Skin of body (tissue), 3 donors: ENCODE measurements at places on chromosomes 11 and 22. TPM values are rescaled to one million over a fixed set of nuclear protein-coding genes. Genes with fewer than 3 reads are reported as not detected.
A peak's percentile ranks its signal among the peaks of the same experiment; 100 is the strongest.

Gene PRR5
- total RNA-seq = 10.1 TPM

- DNase-seq = peak; percentile 58
These were observed 236.7 kb downstream of the TTC28 start for GRCh38 chr22:28442711-28443525.

Gene THY1
- total RNA-seq = 25.1 TPM

Gene HEPHL1
- total RNA-seq = 4.9 TPM

- DNase-seq = no peak
These were observed at the start of gene FOLR2 for GRCh38 chr11:72216638-72217037. Gene FOLR2 (plus strand): TSS chr11:72216794. CDS start chr11:72218585, 1,791 bp downstream.

DNA sequence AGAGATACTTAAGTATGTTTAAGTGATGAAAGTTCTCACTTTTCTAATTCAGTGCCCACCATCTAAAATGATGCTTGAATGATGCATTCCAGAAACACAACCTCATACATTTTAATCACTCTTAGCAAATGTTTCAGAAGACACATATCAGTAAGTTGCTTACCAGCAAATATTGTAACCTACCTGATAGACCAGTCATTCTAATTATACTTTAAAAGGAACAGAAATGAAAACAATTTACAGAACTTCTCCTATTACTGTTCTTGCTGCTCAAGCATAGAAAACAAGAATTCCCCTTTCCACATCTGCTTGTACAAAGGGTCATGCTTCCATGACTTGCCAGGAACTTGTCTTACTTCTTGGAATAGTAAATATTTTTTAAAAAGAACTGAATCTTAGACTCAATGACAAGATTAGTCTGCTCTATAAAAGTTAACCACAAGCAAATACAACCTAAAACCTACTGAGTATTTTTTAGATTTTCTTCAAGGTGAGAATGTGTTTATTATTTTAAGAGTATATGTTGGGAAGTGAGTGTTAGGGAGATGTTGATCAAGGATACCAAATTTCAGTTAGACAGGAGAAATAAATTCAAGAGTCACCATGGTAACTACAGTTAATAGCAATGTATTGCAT, 82.0 kb upstream of the SC5D start:
- no peak for DNase-seq

Gene RFPL3
- not detected for total RNA-seq

DNA sequence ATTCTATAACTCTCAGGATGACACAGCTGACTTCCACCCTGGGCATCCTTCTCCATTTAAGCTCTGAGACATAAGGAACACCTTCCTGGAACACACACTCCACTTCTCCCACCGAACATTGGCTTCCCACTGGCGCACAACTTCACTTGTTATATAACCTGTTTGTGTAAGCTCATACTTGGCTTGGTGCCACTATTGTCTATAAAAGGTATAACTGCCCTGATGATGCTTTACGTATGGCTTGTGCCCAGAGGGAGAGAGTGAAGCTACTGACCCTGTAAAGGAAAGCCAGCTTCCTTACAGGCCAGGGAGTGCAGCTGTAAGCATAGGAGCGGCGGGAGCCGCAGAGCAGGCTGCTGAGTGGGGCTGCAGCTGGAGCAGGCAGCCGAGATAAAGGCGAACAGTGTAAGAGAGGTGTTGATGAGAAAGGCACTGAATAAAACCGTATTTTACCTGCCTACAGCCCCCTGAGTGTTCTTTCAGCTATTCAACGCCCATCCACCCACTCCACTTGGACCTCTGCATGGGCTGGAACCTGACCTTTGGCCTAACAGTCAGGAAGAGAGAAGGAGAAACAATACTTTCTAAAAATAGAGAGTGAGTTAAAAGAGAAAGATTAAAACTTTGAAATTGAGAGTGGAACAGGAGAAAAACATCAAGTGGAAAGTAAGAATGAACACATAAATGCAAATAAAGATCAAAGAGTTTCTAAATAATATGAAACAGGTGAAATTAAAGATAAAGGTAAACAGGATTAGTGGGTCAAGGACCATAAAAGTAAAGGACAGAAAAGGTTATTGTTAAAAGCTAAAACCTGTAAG, 252.1 kb upstream of the ARHGAP42 start:
- no peak for DNase-seq

Gene SCN4B
- 3.1 TPM for total RNA-seq

- DNase-seq = no peak
These were observed at the start of gene BARX2 for GRCh38 chr11:129375751-129376657. Gene BARX2 (plus strand): TSS chr11:129375848. CDS start chr11:129376036, 188 bp downstream.

Gene FGF3
- 0.30 TPM for total RNA-seq

DNA sequence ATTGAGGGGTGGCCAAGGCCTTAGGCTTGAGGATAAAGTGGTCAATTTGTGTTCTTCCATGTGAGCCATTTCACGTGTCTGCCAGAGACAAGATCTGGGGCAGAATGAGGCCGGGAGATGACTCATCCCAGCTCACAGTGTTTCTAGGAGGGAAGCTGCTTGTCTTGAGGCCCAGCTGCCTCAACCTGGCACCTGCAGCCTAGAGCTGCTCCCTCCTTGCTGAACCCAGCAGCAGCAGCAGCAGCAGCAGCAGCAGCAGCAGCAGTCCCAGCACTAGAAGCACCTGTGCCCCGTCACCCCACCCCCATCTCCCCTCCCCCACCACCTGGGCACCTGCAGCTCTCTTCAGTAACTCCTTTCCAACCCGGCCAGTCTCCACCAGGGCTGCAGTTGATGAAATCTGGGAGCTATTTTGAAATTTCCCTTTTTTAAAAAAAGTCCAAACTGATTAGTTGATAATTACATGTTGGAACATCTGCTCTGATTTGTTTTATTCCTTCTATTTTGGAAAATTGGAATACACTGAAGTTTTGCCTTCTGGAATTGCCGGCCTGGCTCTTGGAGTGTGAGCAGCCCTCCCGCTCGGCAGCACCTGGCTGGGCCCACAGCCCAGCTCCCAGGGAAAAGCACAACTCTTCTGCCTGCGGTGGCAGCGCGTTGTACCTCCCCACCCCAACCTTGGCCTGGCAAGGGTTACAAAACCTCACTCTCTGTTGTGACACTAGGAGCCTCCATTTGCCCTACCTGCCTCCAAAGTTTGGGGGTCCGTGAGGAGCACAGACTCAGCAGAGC, 143.5 kb downstream of the NXPE2 start:
- DNase-seq = no peak

GRCh38 chr11:9787981-9788521, 124.2 kb downstream of the SWAP70 start:
- no peak for DNase-seq

DNA sequence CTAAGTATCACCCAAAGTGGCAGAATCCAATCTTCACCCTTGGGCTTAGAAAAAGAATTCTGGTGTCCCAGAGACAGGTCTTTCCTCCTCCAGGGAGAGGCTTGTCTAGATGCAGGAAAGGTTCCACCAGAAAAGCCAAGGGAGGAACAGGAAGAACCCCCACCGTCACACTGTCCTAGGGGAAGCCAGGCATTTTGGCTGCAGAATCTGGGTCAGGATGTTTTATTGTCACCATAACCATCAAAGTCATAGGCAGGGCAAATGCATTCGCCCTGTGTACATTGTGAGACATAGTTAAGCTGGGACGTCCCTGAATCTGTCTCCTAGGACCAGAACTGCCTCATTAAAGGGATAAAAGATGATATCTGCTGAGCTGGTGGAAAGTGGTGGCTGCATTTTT, 590.5 kb downstream of the OPCML start:
- DNase-seq = no peak

Gene ISX
- total RNA-seq = not detected

DNA sequence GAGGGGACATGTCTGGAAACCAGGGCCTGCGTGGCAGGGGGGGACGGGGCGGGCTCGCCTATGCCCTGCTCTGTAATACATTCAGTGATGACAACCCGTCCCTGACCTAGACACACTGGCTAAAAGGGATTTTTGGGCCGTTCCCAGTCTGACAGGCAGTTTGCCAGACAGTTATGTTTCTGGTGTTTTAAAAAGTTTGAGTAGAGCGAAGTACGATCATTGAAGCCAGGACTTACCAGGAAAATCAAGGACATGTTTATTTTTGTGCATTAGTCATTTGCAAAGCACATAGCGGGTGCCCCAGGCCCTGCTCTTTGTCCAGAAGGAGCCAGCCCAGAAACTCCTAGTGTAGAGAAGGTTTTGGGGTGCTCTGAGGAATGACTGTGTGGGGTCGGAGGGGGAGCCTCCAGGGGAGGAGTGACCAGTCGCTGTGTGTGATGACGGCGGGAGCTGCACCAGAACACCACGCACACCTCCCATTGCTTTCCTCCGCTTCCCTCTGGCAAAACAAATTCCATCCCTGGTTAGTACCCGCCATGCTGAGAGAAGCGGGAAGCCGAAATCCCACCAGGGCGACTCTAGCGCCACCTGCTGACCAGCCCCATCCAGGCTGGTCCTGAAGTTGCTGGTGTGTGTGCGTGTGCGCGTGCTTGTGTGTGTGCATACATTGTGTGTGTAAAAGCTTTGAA, 50.8 kb downstream of the FBLN1 start:
- DNase-seq = peak; percentile 65

DNA sequence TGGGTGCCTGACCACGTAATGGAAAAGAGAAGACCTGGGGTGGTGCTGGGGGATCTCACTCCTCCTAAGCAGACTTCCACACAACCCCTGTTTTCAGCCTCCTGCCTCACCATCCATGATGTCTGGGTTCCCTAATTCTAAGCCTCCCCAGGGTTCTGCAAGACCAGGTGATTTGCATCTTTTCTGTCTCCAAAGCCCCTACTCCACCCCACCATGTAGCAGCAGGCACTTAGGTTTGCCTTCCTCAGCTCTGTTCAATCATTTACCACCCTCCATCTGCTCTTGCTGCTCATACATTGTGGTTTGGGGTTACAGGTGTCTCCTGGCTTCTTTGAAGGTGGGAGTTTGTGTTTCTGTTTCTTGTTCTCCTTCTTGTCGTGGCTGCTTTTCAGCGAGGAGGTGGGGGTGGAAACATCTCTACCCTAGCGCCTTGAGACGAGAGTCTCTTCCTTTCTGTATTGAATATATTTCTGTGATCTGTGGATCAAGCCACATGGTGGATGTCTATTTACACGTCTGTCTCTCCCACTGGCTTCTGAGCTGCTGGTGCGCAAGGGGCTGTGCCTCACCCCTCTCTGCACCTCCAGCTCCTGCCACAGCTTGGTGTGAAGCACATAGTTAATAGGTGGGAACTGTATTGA, 6.6 kb upstream of the SSTR3 start:
- DNase-seq = no peak

DNA sequence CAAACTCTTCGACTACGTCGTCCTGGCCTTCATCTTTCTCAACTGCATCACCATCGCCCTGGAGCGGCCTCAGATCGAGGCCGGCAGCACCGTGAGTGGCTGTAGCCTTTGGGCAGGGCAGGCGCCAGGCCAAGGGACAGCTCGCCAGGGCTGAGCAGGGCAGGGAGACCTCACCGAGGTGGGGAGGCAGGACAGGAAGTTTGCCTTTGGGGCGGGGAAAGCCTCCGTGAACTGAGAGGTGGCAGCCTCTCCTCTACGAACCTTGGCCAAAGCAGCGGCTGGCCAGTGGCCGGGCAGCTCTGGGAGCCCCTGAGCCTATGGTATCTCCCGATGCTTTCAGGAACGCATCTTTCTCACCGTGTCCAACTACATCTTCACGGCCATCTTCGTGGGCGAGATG, 93.2 kb downstream of the CACNA1I start:
- DNase-seq = no peak

DNA sequence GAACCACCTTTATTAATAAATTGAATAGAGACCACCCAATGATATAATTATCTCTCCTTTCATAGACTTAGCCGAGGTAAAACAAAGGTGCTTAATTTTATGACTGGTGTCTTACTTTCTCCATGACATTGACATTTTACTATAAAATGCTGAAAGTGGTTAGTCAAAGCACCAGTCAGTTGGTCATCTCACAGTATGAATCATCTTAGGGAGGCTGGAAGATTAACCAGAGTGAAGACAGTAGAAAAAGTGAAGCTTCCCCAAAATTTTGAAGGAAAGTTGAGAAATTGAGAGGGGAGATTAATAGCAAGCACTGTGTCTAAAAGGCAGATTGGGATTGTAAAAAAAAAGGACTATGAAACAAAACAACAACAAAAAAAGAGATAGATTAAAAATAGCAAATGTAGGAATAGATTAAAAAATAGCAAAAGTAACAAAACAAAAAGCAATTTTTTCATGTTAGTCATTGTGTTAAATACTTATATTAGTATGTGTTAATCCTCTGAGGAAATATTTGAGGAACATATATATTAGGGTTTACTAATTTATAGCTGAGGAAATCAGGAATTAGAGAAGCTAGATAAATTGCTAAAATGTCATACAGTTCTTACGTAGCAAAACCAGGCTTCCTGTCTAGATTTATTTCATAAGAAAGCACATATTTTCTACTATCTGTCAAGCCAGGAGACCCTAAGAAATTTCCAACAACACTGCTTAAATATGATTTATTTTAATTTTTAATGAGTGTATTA, 557.3 kb upstream of the ANO5 start:
- no peak for DNase-seq
